Adrenal gland (tissue), 19 donors: ENCODE measurements at places on chromosomes 2 and 18.

- DNase-seq, result no peak
Observed at GRCh38 chr2:16852651-16853050, 187.0 kb upstream of the CYRIA start.

DNA sequence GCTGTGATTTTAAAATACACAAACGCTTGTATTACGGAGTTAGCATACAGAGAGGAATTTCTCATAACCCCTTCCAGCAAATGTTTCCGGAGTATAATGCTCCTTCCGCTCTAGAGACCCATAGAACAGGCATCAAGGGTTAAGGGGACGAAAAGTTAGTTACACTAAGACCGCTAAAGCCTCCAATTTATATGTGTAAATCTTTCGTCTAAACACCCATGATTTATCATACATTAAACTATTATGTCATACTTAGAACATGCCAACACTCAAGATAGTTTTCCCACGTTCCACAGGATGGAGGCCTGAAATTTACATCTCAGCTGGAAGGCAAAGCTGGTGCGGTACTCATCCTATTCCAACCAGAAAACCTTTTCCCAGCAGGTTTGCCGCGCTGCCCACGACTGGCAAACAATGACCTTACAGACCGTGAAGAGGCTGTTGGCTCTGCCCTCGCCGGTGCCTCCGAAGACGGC is 650 bp downstream of the ORMDL1 start:
- no peak for DNase-seq

GRCh38 chr2:113755835-113756354 is 547 bp downstream of the SLC35F5 start:
- no peak for DNase-seq

GRCh38 chr2:7841751-7842150 is 840.1 kb upstream of the ID2 start:
- no peak for DNase-seq

GRCh38 chr2:225002656-225003045 is 39.6 kb downstream of the DOCK10 start:
- DNase-seq, result no peak

DNA sequence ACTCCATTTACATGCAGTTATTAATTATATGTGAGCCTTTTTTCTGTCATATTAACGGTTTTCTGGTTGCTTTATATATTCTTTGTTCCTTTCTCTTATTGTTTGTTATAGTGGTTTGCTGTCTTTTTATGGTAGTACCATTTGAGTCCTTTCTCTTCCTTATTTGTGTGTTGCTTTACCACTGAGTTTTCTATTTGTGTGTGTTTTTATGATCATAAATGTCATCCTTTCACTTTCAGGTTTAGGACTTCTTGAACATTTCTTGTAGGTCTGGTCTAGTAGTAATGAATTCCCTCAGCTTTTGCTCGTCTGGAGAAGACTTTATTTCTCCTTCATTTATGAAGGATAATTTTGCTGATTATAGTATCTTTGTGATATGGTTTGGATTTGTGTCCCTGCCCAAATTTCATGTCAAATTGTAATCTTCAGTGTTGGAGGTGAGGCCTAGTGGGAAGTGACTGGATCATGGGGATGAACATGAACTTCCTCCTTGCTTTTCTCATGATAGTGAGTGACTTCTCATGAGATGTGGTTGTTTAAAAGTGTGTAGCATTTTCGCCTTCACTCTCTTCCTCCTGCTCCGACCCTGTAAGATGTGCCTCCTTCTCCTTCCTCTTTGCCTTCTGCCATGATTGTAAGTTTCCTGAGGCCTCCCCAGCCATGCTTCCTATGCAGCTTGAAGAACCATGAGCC is 11.5 kb downstream of the GCC2 start:
- DNase-seq, result no peak

DNA sequence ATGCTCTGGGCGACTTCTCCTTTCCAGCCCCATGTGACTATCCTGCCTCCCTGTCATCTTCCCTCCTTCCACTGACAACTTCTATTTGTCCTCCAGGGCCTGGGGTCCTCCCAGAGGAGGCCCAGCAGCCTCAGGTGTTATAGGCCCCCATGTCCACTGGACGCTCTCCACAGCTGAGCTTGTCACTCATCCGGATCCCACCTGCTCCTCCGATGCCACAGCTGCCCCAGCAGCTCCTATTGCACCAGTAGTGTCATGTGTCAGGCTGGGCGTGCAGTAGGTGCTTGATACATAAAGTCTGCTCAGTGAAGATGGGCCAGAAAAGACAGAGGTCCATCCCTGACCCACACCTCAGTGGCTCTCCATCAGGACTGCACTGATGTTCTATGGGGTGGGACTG is 305.7 kb upstream of the MYT1L start:
- DNase-seq, result no peak

GRCh38 chr2:169900686-169901085 is 73.4 kb downstream of the UBR3 start:
- DNase-seq, result no peak

- no peak for DNase-seq
Observed at GRCh38 chr2:127932199-127932876, 46.6 kb upstream of the AMMECR1L start.

DNA sequence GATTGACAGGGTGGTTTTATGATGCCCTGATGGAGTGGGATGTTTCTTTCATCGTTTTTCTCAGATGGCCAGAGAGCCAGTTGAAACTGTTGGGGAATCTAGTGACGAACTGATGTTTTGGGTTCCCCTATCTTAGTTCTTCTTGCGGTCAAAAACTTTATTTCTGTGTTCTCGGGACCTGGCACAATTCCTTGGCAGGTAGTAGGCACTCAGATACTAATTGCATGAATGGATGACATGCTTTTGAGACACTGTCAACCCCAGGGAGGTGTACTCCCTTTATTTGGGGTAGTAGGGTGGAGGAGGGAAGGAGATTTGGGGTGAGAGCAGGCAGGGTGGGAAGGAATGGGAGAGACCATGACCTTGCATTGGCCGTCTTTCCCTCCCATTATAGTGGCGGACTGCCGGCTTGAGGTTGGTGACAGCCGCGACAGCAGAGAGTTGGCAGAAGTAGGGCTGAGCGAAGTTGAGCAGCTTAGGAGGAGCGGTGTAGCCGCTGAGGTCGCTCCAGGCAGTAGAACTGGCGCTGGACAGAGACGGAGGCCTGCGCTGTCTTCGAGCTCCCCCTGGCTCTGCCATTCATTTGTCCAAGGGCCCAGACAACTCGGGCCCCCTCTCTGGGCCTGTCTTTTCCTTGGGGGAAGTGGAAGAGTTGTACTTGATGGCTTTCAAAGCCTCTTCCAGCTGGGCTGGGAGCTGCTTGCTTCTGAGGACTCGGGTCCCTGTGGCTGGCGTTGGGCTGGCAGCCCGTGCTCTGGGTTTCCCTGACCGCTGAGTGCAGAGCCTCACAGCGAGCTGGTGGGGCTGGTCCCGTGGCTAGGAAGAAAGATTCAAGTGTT is 2.6 kb downstream of the TET3 start:
- DNase-seq, result no peak

DNA sequence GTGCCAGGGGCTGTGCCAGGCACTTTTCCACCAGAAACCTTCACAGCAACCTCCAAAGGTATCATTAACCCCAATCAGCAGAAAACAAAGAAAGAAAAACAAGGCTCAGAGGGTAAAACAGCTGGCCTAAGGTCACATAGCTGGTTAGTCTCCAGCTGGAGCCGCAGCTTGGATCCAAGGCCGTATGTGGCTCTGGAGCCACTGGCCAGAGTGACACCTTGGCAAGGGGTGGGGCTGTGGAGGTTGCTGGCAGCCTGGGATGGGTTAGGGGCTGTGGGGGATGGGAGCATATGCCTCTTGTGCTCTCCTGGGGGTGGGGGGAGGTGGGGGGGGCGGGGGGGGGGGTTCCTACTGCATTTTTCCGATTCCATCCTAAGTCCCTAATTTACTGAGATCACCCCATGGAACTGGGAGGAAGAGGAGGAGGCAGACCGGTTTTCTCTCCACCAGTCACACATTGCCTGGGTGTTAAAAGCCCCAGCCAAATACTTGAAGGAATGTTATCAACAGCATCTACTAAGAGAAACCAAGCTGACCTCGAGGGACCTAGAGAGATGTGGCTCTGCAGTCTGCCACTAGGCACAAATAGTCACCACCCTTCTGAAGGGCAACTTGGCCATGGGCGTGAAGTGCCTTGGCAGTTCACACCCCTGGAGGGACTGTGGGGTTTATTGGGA is 8.0 kb downstream of the HAAO start:
- DNase-seq, result peak; percentile 63

DNA sequence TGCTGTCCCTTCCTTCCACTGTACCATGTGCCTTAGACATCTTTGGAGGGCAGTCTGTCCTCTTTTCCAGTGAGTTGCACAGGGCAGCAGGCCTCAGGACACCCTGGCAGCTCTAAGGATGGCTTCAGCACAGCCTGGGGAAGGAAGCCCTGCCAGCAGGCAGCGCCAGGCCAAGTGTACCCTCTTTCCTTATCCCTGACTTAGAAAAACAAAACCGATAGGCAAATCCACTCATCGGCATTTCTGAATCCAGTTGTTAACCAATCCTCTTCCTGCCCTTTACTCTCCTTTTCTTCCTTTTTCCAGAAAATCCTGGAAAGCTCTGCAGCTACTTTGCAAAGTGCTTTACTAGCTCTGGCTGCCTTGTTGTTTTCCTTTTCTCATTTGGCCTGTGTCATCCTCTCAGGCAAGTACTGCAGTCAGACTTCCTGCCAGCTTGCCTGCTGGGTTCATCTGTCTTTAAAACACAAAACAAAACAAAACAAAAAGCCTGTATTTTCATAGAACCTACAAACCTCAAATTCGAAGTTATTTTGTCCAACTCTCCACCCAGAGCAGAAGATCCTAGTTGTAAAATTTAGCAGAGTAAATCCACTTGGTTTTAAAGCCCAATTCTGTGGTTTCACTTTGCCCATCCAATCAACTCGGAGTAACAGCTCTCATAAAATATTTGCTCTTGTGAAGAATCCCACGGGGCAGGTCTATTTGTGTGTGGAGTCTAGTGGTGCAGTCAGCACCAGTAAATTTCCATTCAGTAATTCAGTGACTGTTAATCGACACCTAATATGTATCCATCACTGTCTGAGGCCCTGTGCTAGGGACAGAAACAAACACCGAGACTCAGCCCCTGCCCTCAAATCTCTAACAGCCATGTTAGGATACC is 45.2 kb downstream of the PCBP1 start:
- no peak for DNase-seq

DNA sequence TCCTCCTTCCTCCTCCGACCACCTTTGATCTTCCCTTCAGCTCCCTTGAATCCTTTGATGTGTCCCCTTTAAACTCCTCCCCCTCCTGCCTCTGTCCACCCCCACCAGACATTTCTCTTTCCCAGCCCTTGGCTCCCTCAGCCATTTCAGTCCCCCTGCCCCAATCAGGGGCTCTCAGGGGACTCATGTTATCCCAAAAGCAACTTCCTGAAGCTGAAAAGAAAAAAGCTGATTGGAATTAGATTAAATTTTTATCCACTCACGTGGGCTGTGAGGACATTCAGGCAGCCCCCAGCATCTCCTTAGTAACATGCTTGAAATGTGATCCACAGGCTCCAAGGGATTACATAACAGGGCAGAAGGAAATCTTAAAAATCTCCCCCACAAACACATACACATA is 81.3 kb downstream of the NEURL3 start:
- DNase-seq, result no peak

DNA sequence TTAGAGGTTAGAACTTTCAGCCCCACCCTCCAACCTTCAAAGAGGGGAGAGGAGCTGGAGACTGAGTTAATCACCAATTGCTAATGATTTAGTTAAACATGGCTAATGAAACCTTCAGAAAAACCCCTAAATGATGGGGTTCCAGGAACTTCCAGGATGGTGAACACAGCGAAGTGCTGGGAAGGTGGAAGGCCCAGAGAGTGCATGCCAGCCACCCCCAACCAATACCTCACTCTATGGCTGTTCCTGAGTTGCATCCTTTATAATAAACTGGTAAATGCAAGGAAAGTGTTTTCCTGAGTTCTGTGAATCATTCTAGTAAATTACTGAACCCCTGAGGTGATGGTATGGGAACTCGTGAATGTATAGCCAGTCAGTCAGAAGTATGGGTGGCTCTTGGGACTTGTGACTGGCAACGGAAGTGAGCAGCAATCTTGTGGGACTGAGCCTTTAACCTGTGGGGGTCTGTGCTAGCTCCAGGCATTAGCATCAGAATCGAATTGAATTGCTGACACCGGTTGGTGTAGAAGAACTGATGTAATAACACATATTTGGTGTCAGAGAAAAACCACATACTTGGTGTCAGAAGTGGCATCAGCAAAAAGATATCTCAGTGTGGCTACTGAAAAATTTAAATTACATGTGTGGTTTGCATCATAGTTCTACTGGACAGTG is 37.4 kb downstream of the NPHP1 start:
- DNase-seq, result no peak

DNA sequence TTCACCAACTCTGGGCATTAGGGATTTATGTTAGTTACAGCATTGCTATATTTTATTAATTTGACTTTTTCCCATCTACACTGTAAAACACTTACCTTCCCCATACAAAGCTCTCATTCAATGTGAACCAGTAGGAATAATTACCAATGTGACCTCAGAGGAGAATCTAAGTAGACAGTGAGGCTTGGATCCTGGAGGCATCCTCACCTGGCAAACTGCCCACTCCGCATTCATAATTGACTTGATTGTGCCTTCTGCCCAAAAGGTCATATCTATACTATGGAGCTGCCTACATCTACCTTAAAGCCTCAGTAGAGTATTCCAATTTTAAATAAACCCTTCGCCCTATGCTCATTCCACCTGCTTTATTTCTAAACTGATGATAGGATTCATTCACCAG is 45.4 kb upstream of the SCN1A start:
- DNase-seq, result no peak

- no peak for DNase-seq
Observed at GRCh38 chr2:55049821-55050099, 491 bp downstream of the RTN4 start.

GRCh38 chr2:210363261-210363660 is 48.3 kb upstream of the MYL1 start:
- no peak for DNase-seq

DNA sequence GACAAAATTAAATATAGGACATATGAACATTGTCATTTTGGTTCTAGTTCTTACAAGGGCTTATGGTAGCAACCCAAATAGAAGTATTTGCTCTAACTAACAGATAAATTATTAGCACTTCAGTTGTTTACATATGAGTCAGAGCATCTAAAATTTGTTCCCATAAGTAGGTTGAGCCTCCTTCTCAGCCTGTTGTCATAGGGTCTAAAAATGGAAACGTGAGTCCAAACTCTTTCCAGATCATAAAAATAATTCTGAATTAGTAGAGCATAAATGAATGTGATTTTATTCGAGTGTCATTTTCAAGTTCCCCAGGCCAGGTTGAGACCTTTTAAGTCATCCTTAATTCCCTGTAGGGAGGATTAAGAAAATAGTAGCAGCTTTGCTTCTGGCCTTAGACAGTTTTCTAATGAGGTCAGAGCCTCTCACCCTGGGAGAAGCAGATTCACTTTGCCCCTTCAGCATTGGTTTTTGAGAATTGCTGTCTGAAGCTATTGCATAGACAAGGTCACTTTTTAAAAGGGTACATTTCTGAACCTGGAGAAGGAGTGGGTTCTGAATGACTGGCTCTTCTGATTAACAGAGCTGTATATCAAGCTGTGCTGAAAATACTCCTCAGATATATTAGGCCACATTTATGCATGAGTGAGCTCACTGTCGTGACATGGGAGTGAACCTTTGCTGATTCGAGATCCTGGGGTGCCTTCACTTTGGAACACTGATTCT is 164.3 kb downstream of the NEDD4L start:
- DNase-seq, result no peak
